ENCODE measurements at places on chromosomes 7 and 10. TPM values are rescaled to one million over a fixed set of nuclear protein-coding genes. Genes with fewer than 3 reads are reported as not detected.

The LEP gene
- not detected for total RNA-seq

The C10orf62 gene
- not detected for total RNA-seq

The ASAH2 gene
- total RNA-seq, result 0.32 TPM

The LIPJ gene
- not detected for total RNA-seq

The ALOX5 gene
- 0.15 TPM for total RNA-seq

The TRIM50 gene
- not detected for total RNA-seq

The DDC gene
- total RNA-seq, result not detected

The LIPF gene
- not detected for total RNA-seq

The AKR1C8 gene
- total RNA-seq, result not detected

The SPDYE6 gene
- not detected for total RNA-seq

The FAM25C gene
- not detected for total RNA-seq

The SORBS1 gene
- 0.32 TPM for total RNA-seq

The MTERF1 gene
- 16.7 TPM for total RNA-seq

The CDNF gene
- total RNA-seq, result 0.32 TPM

The ADRB1 gene
- under 0.01 TPM for total RNA-seq

The XRCC2 gene
- total RNA-seq, result 4.4 TPM

The KDM7A gene
- 3.2 TPM for total RNA-seq

The MET gene
- 77.7 TPM for total RNA-seq

The DENND11 gene
- total RNA-seq, result 155 TPM

The GLI3 gene
- total RNA-seq, result 3.9 TPM

The MCM10 gene
- 16.0 TPM for total RNA-seq

The CDC14C gene
- total RNA-seq, result not detected

The NPC1L1 gene
- total RNA-seq, result not detected

The COL26A1 gene
- not detected for total RNA-seq

The GRM8 gene
- not detected for total RNA-seq

The GALNT17 gene
- total RNA-seq, result not detected

The ANKRD22 gene
- total RNA-seq, result not detected

The CUBN gene
- 4.9 TPM for total RNA-seq

The HERC4 gene
- total RNA-seq, result 34.8 TPM

The GIMAP2 gene
- 44.5 TPM for total RNA-seq
